ENCODE measurements at places on chromosomes 11 and 22.

DNA sequence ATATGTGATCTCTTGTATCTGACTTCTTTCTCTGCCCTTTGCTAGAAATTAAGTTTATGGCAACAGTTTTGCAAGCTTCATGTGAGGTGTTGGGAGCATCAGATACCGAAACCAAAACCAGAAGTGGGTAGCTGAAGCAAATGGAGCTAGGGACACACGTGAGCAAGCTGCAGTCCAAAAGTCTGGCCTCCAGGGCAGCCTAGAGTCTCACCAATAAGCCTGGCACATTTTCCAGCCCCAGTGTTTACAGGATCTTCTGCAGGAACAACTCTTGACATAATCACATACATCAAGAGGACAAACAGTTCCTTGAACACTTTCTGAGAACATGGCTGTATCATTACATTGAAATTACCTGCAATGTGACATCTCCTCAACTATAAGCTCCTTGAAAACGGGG is 114.1 kb downstream of the LARGE1 start:
- no peak for DNase-seq

DNA sequence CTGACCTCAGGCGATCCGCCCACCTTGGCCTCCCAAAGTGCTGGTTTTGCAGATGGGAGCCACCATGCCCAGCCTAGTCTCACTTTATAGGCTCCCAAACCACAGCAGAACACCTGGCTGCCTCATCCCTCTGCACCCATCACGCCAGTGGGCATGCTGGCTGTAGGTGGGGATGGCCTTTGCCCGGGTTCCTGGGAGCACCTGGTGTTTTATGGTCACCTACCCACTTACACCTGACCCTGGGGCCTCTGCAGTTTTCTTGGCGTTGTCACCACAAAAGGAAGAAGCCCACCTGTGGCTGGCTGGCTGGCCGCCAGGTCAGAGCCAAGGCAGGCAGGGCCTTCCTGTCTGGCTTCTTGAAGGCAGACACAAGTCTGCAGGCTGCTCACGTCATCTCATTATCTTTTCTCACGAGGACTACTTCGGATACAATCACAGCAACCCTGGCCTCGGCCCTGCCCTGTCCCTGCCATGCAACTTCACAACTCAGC is 8.2 kb downstream of the RRP7A start:
- DNase-seq = no peak

- DNase-seq = no peak
These were observed 17.4 kb downstream of the AMOTL1 start for GRCh38 chr11:94785509-94785908.

GRCh38 chr11:86374586-86374985 is at the start of gene CCDC81:
Gene CCDC81, plus strand, starts transcription at chr11:86374887. Its CDS starts 277 bp downstream, at chr11:86375164.
- no peak for DNase-seq

DNA sequence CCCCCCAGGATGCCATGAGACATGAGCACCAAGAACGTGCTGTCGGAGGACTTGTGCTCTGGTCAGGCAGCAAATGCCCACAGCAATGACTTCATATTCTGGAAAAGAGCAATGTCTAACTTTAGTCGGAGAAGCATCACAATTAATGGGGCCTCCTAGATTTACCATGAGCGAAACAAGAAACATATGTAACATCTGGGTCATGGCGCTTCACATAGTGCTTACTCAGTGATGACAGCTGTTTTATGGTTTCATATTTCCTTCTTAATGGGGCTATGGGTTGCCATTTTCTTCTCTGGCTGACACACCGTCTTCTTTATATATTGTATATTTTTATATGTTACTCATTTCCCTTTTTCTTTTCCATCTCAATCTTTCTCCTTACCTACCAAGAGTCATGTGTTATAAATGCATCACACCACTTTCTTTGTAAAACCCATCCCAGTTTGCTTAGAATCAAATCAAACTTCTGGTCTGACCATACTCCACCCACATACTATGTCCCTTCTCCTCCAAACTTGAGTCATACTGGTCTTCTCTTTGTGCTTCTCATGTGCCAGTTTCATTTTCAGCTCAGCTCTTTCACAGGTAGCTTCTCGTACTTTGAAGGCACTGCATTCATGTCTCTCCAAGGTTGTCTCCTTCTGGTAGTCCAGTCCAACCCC is 9.4 kb upstream of the CASP12 start:
- DNase-seq = no peak

DNA sequence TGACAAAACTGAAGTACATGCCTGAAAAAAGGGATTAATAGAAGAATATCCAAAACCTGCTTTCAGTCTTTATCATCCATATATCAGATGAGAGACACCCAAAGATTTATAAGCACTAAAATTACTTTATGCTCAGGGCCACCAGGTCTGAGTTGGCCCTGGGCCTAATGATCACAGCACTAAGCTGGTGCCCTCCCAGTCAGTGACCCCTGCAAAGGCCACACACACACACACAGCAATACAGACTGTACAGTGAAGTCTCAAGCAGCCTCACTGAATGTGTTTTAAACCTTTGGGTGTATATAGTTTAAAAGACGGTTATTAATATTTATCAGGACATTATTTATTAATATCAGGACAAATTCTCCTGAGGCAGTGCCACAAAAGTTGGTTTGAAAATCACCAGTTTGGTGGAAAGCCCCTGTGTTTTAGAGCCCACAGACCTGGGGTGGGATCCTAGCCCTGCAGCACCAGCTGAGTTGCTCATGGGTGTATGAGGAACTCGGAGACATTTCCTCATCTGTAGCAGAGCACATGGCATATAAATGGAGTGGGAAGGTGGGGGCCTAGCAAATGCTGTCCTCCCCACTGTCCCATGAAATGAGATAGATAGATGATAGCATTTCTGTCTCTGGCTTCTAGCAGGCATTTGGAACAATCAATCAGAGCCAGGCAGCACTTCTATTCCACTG is 48.4 kb upstream of the HORMAD2 start:
- DNase-seq = no peak

- DNase-seq = no peak
These were observed 60.8 kb downstream of the SIK3 start for GRCh38 chr11:117037279-117037974.

GRCh38 chr11:102457865-102458264 is 5.3 kb upstream of the TMEM123 start:
- DNase-seq = no peak

DNA sequence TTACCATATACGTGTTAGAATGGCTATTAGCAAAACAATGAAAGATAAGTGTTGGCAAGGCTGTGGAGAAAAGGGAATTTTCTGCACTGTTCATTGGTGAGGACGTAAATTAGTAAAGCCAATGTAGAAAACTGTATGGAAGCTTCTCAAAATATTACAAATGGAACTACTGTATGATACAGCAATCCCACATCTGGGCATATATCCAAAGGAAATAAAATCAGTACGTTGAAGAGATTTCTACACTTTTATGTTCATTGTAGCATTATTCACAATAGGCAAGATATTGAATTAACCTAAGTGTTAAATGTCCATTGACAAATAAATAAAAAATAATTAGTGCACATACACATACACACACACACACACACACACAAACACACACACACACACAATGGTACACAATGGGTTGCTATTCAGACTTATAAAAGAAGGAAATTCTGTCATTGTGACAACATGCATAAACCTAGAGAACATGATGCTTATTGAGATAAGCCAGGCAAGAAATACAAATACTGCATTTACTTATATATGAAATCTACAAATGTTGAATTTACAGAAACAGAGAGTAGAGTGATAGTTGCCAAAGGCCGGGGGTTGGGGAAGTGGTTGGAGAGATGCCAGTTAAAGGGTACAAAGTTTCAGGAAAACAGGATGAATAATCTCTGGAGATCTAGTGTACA is 565.8 kb upstream of the LRRC4C start:
- no peak for DNase-seq

DNA sequence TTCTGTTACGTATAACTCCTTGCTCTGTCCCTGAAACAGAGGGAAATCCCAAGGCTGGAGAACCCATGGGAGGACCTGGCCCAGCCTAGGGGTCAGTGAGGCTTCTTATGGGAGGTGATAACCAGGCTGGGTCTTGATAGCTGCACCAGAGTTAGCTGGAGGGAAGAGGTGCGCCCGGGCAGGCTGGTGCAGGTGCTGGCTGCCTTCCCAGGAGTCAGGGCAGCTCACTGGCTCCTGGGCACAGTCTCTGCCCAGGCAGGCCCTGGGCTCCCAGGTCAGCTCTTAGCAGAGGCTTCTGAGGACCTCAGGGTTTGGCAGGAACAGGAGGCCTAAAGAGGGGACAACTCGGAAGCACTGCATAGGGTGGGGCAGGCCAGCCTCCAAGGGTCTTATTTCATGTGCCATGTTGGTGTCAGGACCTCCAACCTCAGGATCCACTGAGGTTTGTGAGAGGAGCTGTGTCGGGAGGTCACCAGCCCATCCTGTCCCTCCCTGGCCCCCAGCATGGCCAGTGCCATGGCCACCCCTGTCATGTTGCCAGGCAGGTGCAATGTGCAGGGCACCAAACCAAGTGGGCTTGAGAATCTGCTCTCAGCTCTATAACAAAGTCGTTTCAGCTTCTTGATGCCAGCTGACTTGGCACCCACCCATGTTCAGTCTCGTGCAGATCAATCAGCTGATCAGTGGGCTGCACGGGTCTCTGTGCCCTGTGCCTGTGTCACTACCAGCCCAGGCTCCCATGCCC is 20.5 kb upstream of the CELSR1 start:
- no peak for DNase-seq

- DNase-seq = no peak
These were observed 321.6 kb upstream of the TENM4 start for GRCh38 chr11:79762279-79762921.

GRCh38 chr11:126366064-126366822 is 10.8 kb downstream of the ST3GAL4 start:
- no peak for DNase-seq

DNA sequence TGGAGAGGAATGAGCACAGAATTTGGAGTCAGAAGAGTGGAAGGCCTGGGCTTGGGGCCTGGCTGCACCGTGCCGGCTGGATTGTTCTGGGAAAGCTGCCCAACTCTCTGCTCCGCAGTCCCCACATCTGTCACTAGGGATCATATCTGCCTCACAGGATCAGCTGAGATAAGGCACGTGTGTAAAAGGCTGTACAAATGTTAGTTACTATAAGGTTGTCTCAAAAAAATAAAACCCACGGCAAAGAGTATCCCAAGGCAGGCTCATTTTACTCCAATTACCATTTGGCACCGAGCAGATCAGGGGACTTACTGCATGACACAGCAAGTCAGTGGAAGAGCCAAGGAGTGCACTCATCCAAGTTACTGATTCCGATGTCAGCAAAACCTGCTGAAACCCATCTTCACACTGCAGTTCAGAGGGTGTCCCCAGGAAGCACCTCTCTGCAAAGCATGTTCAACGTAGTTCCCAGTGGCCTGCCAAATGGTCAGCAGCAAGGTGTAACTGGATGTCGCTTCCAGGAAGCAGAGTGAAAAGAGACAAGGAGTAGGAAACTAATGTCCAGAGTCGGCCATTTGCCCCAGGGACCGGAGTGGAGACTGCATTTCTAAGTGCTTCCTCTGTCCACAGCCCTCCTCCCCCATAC is 18.1 kb upstream of the MRTFA start:
- DNase-seq = no peak

DNA sequence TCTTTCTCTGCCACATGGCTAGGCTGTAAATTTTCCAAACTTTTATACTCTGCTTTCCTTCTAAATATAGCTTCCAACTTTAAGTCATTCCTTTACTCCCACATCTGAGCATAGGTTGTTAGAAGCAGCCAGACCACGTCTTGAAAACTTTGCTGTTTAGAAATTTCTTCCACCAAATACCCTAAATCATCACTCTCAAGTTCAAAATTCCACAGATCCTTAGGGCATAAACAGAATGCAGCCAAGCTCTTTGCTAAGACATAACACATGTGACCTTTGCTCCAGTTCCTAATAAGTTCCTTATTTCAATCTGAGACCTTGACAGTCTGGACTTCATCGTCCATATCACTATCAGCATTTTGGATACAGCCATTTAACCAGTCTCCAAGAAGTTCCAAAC is 749.9 kb downstream of the METTL15 start:
- DNase-seq = no peak

GRCh38 chr11:72454791-72455190 is 20.5 kb upstream of the CLPB start:
- no peak for DNase-seq

DNA sequence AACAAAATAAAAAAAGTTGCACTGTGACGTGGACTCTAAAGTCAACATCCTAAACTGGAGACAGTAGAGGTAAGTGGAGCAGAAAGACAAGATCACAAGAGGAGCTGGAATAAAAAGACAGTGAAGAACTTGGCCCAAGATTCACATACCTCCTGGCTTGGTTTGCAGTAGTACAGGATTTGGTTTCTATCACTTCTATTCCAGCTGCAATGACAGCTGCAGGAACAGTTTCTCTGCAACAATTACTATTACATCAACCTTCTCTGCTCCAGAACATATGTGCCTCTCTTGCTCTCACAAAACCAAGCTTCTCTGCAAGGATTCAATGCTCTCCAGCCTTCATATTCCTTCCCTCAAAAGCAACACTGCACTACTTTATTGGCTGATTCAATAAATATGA is 7.8 kb upstream of the KDM2A start:
- no peak for DNase-seq

- DNase-seq = no peak
These were observed 521.8 kb downstream of the MIAT start for GRCh38 chr22:27179161-27179560.

GRCh38 chr11:111347002-111347722 is 31.9 kb downstream of the POU2AF1 start:
- no peak for DNase-seq

DNA sequence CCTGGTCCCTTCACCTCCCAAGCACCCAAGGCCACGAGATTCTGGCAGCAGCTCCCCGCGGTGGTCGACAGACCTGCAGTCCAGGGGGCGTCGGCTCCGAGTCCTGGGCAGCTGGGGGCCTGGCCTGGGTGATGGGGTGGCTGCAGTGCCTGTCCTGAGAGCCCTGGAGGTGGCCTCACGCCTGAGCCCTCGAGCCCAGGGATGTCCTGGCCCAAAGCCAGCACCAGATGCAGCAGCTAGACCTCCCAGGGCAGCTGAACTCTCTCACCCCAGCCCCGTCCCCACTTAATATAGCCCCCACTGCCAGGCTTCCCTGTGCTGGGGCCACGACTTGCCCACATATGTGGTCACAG is 6.6 kb downstream of the LMNTD2 start:
- DNase-seq = no peak

DNA sequence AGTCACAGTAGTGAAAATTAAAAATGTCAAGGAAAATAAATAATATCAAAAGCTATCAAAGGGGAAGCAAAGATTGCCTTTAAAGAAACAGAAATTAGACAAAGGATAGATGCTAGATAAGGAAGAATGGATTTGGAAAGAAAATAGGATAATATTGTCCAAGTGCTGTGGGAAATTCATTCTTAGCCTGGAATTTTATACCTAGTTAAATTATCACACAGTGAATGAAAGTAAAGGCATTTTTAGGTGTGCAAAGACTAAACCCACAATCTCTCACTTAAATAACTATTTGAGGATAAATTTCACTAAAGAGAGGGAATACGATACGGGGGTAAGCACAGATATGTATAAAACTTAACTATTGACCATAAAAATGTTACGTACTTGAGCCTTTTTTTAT is 511.1 kb downstream of the TMEM135 start:
- DNase-seq = no peak

- no peak for DNase-seq
These were observed 97.2 kb downstream of the TRAF6 start for GRCh38 chr11:36412781-36413383.

Measured in effector memory CD4-positive, alpha-beta T cell (primary cell).